ENCODE measurements at places on chromosomes 6 and 20. TPM values are rescaled to one million over a fixed set of nuclear protein-coding genes. Genes with fewer than 3 reads are reported as not detected.

DNA sequence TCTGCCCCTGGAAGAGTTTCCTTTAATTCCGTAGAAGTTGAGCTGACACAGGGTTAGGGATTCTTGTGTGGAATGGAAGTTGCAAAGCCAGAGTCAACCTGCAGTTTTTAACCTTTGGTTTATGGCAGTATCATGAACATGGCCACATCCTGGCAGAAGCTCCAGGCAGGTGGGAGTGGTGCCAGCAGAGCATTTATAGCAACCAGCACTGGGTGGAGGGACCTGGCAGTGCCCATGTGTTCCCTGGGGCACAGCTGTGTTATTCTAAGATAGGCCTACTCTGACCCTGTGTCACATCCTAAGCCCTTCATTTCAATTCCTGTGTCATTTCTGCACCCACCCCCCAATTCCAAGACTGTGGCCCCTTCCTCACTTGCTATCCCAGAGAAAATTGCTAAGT, 26.1 kb upstream of the ZNF831 start:
- DNase-seq: no peak
- H3K27me3 ChIP-seq: no peaks in the 10 kb centered on the region
- H3K27ac ChIP-seq: no peak overlapping the region
- no peaks in the 10 kb centered on the region for H3K36me3 ChIP-seq
- H3K4me3 ChIP-seq: no peak overlapping the region

DNA sequence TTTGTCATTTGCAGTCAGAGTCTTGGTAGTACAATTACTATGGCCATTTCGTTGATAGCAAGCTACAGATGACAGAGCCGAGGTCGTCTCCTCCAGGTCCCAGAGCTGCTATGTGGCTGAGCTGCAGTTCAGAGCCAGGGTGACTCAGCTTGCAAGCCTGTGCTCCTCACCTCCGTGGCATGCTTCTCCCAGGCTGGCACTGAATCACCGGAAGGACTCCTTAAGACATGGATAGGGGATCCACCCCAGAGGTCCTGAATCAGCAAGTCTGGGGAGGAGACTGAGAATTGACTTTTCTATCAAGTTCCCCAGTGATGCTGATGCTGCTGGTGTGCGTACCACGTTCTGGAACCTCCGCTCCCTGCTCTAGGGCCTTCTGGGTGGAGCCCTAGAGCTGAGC, 291.2 kb downstream of the CDH26 start:
- H3K36me3 ChIP-seq: no peaks in the 10 kb centered on the region
- no peak overlapping the region for H3K4me3 ChIP-seq
- no peak for DNase-seq
- no peak overlapping the region for H3K27ac ChIP-seq

BANF2 gene
- not detected for total RNA-seq

DNA sequence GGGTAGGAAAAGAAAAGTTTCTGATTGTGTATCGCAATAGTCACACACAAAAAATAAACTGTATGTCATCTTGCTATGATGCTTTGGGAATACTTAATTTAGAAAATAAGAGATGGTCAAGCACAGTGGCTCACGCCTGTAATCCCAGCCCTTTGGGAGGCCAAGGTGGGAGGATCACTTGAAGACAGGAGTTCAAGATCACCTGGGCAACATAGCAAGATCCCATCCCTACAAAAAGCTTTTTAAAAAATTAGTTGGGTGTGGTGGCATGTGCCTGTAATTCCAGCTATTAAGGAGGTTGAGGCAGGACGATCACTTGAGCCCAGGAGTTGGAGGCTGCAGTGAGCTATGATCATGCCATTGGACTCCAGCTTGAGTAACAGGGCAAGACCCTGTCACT, 27.6 kb downstream of the MAP7 start:
- H3K27me3 ChIP-seq: no peaks in the 10 kb centered on the region
- H3K4me3 ChIP-seq: no peak overlapping the region
- DNase-seq: no peak
- no peaks in the 10 kb centered on the region for H3K4me1 ChIP-seq
- H3K27ac ChIP-seq: no peak overlapping the region
- H3K36me3 ChIP-seq: no peaks in the 10 kb centered on the region

DNA sequence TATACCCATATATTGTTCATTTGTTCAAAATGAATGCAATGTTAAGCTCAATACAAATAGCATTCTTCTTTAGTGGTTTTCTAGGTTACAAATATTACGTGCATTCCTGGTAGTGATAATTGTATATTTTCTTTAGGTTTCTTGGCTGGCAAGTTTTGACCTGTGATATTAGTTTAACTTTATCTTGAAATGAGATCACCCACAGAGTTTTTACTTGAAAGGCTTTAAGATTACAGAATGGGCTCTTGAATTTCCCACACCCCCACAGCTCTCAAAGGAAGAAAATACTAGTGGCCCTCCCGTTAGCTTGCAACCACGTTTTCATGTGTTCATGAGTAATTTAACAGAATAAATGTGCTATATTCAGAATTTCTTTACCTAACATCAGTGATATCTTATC, 1315.5 kb upstream of the GJE1 start:
- H3K27me3 ChIP-seq: no peaks in the 10 kb centered on the region
- DNase-seq: no peak
- no peaks in the 10 kb centered on the region for H3K36me3 ChIP-seq
- no peak overlapping the region for H3K4me3 ChIP-seq
- H3K27ac ChIP-seq: no peak overlapping the region

GRCh38 chr20:47453167-47453782, 48.4 kb upstream of the NCOA3 start:
- no peak overlapping the region for H3K4me3 ChIP-seq
- H3K4me1 ChIP-seq: no peaks in the 10 kb centered on the region
- DNase-seq: no peak
- no peaks in the 10 kb centered on the region for H3K27me3 ChIP-seq
- no peak overlapping the region for H3K27ac ChIP-seq

DNA sequence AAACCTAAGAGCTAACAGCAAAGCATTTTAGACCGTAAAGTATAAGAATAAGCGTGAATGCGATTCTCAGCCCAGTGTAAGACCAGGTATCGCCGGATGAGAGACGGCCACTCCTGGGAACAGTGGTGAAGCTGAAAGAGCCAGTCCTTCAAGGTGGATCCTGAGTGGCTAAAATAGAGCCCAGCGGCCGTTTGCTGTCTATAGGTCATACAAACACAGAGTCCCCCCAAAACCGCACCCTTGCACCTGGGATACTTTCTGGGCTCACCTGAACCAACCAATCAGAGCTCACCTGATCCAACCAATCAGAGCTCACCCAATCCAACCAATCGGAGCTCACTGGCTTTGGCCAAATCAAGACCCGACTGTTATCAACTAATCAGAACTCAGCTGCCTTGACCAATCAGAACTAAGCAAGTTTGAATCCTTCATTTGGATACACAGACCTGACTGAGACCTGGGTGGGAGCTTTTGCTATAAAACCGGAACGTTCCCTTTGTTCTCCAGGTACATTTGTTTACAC, 248.2 kb downstream of the DLL1 start:
- H3K4me3 ChIP-seq: no peak overlapping the region
- no peaks in the 10 kb centered on the region for H3K27me3 ChIP-seq
- H3K27ac ChIP-seq: no peak overlapping the region
- no peak for DNase-seq

GPX5 gene
- not detected for total RNA-seq

PNLDC1 gene
- 0.29 TPM for total RNA-seq

- no peaks in the 10 kb centered on the region for H3K36me3 ChIP-seq
- no peaks in the 10 kb centered on the region for H3K27me3 ChIP-seq
- no peak overlapping the region for H3K4me3 ChIP-seq
Observed at GRCh38 chr6:13641315-13641714, 26.2 kb downstream of the NOL7 start.

DNA sequence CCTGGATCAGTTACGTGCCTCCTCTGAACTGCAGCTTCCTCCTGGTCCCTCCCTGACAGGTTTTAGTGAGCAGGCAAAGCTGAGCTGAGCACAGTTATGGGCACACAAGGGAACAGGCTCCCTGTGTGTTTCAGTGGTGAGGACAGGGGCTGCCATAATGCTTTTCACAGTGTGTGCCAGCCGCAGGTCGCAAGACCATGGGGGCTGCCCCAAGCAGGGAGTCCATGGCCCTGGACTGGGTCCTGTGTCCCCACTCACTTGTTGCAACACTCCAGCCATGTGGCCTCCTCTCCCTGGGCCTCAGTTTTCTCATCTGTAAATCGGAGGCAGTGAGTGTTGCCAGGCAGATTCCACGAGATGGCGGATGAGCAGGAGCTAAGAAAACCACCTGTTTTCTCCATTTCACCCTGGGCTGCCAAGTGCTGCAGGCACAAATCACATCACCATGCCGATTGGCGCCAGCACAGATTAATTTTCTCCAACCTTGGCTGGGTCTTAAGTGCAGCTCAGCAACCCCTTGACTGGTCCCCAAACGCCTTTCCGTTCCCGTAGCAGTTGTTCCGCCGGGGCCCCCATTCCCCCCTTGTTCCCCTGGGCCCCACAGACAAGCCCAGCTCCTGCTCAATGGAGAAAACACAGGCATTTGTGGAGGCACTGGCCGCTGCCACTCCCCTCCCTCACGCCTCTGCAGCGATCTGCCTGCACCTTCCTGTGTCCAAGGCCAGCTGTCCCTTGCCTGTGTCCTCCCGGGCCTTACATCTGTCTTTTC, 57.1 kb upstream of the NNAT start:
- no peak overlapping the region for H3K4me3 ChIP-seq
- H3K4me1 ChIP-seq: no peaks in the 10 kb centered on the region
- H3K36me3 ChIP-seq: no peaks in the 10 kb centered on the region
- no peak overlapping the region for H3K27ac ChIP-seq
- no peak for DNase-seq

ZNF512B gene
- 5.8 TPM for total RNA-seq

PLN gene
- total RNA-seq: 5.7 TPM

- no peak overlapping the region for H3K4me3 ChIP-seq
- H3K36me3 ChIP-seq: no peaks in the 10 kb centered on the region
- no peaks in the 10 kb centered on the region for H3K27me3 ChIP-seq
Observed at GRCh38 chr6:134432036-134432435, 114.1 kb upstream of the SGK1 start.

DNA sequence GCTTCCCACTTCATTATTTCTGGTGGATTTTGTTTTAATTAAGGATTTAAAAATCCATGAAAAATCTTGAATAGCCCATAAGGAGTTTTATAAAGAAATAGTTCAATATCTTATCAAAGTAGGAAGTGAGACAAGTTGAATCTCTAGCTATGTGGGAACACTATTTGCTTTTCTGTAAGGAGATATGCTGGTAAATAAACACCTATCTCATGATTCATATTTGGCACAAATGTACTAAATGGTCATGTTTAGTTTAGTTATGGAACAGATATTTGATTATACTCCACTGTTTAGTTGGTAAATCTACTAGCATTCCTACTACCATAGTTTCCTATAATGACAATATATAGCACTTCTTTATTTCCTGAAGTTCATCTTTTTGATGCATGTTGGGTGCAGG, 239.9 kb upstream of the CEP162 start:
- H3K4me1 ChIP-seq: no peaks in the 10 kb centered on the region
- no peak for DNase-seq
- H3K27me3 ChIP-seq: no peaks in the 10 kb centered on the region
- no peak overlapping the region for H3K4me3 ChIP-seq

CD83 gene
- total RNA-seq: 2.9 TPM

DNA sequence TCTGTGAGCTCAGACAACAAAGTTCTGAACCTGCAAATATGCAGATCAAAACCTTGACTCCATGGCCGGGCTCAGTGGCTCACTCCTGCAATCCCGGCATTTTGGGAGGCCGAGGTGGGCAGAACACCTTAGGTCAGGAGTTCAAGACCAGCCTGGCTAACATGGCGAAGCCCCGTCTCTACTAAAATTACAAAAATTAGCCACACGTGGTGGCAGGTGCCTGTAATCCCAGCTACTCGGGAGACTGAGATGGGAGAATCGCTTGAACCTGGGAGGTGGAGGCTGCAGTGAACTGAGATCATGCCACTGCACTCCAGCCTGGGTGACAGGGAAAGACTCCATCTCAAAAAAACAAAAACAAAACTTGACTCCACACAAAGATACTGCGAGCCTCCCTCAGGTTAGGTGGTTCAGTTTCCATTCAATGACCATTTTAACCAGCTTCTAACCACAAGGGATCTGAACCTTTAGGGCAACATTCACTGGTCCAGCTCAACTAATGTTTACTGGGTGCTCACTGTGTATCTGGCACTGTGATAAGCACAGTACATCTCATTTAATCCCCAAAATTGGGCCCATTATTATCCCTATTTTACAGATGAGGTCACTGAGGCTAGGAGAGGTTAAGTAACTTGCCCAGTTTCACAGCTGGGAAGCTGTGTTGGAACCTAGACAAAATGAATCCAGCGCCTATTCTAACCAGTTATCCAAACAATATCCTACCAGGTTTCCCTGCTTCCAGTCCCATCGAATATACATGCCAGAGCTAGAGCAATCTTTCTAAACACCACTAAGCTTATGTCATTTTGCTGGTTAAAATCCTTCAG, 1.8 kb downstream of the SNRPB start:
- H3K4me1 ChIP-seq: no peaks in the 10 kb centered on the region
- peak overlapping the region; percentile 73 for H3K4me3 ChIP-seq
- peaks cover 4% of the 10 kb centered on the region for H3K36me3 ChIP-seq
- H3K27me3 ChIP-seq: no peaks in the 10 kb centered on the region
- no peak for DNase-seq
- peak overlapping the region; percentile 29 for H3K27ac ChIP-seq

- no peaks in the 10 kb centered on the region for H3K36me3 ChIP-seq
- no peak overlapping the region for H3K27ac ChIP-seq
- no peak for DNase-seq
- H3K4me1 ChIP-seq: no peaks in the 10 kb centered on the region
- no peaks in the 10 kb centered on the region for H3K27me3 ChIP-seq
Observed at GRCh38 chr6:142323377-142323776, 21.6 kb downstream of the ADGRG6 start.

EYA4 gene
- 0.44 TPM for total RNA-seq
